T-helper 9 cell (primary cell): ENCODE measurements at places on chromosomes 5 and 9.

DNA sequence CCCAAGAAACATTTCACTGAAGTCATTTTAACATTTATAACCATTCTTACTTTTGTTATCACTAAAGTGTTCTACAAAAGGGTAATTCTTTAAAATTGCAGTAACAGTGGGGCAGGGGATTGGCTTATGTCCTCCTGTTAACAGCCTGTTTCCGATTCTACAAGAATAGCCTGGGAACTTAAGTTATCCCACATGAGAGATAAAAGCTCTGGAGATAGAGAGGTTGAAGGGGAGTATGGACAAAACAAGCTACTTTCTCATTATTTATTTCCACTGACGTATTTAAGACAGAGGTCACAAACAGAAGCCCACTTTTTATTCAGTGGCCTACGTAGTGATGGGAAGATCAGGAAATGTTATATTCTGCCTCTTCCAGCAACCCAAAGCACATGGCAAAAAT lies 98.7 kb downstream of the EPB41L4A start:
- no peak for DNase-seq

DNA sequence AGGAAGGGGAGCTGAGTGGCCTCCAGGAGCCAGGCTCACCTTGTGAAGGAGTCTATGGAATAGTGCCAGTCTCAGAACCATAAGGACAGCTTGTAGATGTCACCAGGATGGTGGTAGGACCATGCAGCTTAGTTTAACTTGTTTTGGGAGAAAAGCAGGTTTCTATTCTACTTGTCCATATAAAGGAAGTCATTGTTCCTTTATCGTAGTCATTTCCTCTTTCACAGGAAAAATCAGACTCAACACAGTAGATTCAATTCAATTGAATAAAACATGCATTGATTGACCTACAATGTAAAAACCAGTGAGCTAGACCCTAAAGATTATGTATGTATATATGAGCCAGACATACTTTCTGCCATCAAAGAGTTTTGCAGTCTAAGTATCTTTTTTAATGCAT lies 53.3 kb downstream of the MEGF10 start:
- DNase-seq = no peak

GRCh38 chr9:2725898-2726649 lies 8.8 kb downstream of the KCNV2 start:
- no peak for DNase-seq

GRCh38 chr5:161778796-161779195 lies 69.1 kb upstream of the GABRA1 start:
- no peak for DNase-seq

DNA sequence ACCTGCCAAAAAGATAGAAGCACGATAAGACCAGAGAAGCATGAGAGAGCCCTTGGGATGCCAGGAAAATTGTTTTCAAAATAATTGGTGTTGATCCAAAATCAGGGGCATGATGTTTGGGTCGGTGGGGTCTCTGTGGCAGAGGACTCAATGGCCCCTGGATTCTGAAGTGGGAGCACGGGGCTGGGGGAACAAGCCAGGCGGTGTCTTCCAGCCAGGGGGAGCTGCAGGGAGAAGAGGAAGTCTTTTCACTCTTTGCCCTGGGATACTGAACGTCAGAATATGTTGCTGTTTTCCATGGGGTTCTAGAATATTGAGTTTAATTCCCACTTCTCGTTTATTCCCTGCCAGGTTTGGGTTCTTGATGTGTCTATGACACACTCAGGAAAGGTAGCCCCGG lies 20.4 kb downstream of the TSPAN17 start:
- DNase-seq = no peak

- DNase-seq = no peak
Measured at GRCh38 chr5:67842806-67843205, 372.8 kb upstream of the PIK3R1 start.

- DNase-seq = no peak
Measured at GRCh38 chr5:77590347-77590746, 48.2 kb downstream of the OTP start.

DNA sequence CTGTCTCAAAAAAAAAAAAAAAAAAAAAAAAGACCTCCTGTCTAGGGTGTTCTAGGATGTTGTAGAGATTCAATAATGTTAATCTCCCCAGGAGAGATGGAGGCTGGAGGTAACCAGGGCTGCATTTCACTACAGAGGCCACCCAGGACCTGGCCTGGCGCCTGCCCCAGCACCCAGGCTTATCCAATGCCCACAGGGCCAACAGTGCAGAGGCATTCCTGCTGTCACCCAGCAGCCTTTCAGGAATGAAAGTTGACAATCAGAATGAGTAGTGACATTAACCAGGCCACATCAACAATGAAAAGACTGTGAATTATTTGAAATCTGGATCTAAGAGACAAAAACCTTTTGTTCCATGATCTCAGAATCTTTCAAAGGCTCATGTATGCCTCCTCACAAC lies 36.2 kb upstream of the GABRP start:
- no peak for DNase-seq

- no peak for DNase-seq
Measured at GRCh38 chr5:144162686-144163085, 7.8 kb downstream of the YIPF5 start.

- no peak for DNase-seq
Measured at GRCh38 chr9:120394058-120394669, 185.8 kb downstream of the CDK5RAP2 start.

GRCh38 chr9:7756088-7756487 lies 43.5 kb downstream of the DMAC1 start:
- no peak for DNase-seq

GRCh38 chr5:66628561-66628960 lies 32.4 kb downstream of the MAST4 start:
- no peak for DNase-seq

GRCh38 chr9:79644601-79645000 lies 72.8 kb downstream of the TLE4 start:
- DNase-seq = no peak

DNA sequence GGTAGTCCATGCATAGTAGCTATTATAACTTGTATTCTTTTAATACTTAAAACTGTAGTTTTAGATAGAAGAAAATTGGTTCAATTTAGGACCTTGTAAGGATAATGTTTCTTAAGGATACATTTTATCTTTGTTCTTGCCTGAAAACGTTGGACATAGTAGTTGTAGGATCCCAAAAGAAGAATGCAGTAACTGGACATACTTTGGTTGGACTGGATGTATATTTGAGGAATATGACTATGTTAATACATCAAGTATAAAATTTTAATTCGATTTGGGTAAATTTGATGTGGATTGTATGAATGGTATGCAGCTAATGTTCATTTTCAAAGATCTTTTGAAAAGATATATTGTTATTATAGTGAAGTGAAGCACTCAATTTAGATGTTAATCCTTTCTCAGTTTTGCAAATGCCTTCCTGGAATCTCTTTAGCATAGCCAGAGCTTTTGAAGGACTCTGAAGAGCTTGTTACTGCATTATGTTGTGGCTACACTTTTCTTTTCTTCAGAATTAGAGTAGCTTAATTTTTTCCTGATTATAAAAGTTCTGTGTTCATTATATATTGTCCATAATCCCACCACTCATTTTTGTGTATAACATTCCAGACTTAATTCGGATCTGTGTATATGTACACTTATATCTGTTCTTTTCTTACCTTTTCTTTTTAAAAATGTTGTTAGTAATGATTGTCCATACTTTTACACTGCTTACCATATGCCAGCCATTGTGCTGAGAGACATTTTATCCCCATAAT lies 41.2 kb downstream of the LRRTM2 start:
- DNase-seq = no peak

DNA sequence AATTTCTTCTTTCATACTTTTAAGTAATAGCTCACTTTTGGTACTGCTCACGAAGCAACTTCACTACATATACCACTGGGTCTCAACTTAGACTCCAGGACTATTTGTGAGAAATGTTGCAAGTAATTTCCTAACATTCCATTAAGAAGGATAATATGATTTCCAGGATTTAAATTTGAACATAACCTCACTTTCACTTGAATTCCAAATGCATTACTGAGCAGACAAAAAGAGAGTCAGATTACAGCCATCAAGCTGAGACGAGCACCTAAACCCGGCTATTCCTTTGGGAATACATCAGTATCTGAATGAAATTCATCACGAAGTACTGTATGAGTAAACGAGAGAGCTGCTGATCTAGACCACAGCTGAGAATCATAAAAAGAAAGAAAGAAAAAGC lies 47.3 kb downstream of the LIFR start:
- no peak for DNase-seq

DNA sequence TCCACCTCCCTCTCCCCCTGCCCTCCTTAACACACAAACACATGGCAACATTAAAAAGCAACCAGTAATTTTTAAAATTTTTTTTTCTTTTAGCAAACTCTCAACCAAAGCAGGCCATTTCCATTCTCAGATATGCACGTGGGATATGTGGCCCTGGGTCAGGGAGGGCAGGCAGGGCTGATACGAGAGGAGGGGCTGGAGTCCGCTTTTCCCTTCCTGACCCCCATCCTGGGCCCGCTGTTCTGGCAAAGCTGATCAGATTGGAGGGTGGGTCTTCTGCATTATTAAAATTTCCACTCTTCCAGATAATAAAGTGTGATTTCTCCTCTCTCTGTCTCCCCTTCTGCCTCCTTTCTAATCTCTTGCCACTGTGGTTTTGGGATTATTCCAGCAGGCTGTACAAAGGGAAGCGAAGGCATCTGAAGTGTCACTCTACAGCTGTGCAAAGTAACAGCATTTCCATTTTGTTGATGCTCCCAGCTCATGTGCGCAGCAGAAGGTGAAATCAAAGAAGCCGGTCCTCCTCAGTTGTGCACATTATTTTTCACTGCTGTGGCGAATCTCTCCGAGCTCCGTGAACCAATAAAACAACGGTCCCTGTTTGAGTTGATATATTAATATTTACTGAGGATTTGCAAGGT lies 12.0 kb downstream of the IRX1 start:
- no peak for DNase-seq

GRCh38 chr9:23774266-23774665 lies 51.8 kb downstream of the ELAVL2 start:
- no peak for DNase-seq
